Hematopoietic multipotent progenitor cell treated with erythropoietin and hydrocortisone succinate and interleukin-3 and kit ligand, for 15 days (in vitro differentiated cells): ENCODE measurements at places on chromosomes 3 and 15.

- DNase-seq, result no peak
Measured at GRCh38 chr15:42313463-42313862, 40.2 kb upstream of the TMEM87A start.

GRCh38 chr15:68014219-68014618 lies 39.9 kb upstream of the PIAS1 start:
- no peak for DNase-seq

DNA sequence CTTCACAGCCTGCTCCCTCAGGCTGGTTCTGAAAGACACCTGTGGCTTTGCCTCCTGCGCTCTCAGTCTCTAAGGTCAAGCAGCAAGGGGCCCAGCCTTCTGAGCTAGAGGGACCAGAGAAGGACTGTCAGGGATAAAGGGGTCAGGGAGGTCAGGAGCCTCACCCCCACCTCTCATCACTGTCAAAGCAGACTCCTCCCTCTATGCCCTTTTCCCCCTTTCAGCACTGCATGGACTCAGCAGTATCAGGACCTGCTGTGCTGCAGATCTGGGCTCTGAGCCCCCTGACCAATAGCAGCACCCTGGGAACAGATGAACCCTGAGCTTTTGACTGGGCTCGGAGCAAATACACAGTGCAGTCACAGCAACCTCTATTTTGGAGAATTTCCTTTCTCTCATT lies 3.2 kb upstream of the BMF start:
- DNase-seq, result no peak

DNA sequence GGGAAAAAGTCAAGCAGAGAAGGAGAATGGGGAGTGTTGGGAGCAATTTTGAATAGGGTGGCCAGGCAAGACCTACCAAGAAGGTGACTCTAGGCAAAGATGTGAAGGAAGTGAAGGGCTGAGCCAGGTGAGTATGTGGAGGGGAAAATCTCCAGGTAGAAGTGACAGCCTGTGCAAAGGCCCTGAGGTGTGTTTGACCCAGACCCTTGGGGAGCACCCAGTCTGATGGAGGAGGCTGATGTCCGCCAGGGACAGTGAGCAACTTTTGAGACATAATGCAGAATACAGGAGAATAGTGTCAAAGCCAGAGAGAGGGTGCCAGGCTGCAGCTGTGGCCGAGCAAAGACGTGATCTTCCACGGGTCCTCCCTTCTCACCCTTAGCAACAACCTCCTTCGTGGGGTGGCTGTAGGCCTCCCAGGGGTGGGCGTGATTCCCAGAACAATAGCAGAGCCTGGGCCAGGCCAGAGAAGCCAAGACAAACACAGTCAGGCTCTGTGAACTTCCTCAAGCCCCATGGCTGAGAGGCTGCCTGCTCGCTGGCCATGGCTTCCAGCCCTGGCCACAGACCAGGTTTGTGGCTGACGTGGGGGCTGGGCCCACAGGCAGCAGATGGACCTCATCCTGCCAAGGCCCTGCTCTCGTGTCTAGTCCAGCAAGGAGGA lies 58.1 kb downstream of the SLC6A6 start:
- DNase-seq, result no peak

DNA sequence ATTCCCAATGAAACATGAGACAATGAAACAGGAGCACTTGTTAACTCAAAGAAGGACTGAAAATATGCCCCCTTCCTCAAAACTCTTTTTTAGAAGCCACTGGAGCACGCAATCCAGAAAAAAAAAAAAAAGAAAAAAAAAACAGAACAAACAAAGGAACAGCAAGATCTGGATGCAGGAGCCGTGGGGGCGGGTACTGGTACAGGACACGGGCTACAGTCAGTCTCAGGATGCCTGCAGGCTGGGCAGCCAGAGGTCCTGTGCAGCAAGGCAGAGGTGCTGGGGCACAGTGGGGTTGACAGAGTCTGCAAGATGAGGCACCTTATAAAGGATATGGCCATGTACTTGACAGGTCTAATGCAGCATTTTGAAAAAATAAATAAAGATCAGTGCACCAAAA lies 22.3 kb upstream of the ALDH1L1 start:
- no peak for DNase-seq

DNA sequence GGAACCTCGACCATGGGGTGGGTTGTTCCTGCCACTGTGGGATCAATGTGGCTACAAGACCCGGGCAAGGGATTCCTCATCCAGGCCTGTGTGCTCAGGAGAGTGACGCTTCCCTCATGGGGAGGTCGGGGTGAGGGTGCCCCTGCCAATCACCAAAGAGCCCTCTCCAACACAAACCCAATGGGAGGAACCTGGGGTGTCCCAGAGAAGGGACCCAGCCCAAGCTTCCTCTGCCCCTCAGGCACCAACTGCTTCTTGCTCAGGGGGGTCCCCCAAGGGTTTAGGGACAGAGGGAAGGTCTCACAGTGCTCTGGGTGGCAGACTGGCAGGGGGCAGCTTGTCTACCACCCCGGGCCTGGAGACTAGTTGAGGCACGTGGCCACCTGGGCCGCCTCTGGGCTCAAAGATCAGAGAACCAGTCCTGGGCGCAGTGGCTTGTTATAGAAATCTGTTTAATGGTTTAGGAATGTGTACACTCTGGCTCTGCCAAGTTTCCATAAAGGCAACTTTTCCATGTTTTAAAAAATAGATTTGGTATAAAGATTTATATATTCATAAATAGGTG lies 26.6 kb downstream of the GP9 start:
- no peak for DNase-seq

DNA sequence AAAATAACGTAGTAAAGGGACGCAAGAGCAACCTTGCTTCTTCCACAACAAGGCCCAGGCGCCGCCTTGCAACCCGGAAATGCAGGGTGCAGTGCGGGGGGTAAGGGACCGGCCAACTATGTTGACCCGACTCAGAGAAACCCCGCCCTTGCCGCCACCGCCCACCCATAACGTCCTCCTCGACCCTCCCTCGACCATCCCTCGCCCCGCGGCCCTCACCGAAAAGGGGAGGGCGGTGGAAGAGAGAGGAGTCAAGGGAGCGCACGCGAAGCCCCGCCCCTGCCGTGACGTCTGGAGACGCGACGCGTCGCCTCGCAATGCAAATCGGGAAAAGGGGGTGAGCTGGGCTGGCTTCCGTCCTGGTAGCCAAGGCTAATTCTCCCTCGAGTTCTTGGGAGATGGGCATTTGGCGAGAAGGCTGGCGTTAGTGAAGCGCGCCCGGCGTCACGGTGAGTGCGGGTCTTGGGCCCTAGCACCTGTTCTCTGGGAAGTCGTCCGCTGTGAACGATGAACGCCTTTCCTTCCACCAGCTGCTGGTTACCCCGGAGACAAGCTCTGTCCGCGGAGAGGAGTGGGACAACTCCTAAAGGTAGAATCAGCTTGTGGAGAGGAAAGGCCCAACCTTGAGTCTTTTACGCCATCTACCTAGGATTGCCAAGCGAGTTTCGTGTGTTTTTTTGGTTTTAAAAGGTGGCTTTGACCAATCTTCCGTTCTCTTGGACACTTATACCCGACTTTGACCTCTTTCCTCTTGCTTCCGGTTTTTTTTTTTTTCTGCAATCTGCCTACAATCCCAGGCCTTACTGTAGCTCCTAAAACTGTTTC lies at the start of gene USP8:
TSS of gene USP8 (plus strand) at position 340 of the 825 bp plus-strand sequence. CDS start 14,669 bp downstream, outside the sequence.
- DNase-seq, result peak; percentile 95

DNA sequence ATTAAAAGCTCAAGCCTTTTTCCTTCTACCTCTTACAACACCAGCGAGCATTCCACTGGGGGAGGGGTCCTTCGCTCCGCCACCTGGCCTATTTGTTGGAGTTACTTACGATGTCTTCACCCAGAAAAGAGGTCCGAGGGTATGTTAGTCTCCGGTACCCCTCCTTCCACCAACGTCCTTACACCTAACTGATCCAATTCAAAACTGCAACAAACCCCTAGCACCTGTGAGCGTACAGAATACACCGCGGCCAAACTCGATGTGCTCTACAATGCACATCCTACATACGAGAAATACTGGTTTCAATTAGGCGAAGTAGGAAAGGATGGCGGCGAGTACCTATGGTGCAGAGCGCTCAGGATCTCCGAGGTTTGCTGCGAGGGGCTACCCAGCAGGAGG lies 944 bp downstream of the SLITRK3 start:
- no peak for DNase-seq

GRCh38 chr3:46065294-46065705 lies 38.0 kb upstream of the XCR1 start:
- no peak for DNase-seq

DNA sequence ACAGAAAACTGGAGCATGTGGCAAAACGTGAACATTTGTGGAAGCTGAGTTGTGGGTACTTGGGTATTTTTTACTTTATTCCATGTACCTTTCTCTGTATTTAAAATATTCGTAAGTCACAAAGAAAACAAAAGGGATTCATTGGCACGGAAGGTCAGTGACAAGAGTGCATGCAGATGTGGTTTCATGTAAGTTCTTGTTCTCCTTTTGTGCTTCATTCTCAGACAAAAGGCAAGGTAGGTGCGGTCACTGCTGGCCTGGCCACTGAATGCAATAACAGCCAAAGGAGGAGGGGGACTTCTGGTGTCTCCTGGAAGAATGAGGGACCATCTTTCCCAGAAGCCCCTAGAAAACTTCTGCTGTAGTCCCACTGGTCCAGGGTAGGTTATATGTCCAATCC lies 200.0 kb upstream of the TOPAZ1 start:
- DNase-seq, result no peak

GRCh38 chr15:39493424-39494067 lies 87.3 kb upstream of the THBS1 start:
- no peak for DNase-seq

GRCh38 chr15:41561777-41562145 lies 2.7 kb downstream of the TYRO3 start:
- no peak for DNase-seq
